ENCODE measurements at places on chromosomes 3 and 15.

GRCh38 chr15:59020322-59020721 is 32.9 kb downstream of the RNF111 start:
- no peak for DNase-seq

DNA sequence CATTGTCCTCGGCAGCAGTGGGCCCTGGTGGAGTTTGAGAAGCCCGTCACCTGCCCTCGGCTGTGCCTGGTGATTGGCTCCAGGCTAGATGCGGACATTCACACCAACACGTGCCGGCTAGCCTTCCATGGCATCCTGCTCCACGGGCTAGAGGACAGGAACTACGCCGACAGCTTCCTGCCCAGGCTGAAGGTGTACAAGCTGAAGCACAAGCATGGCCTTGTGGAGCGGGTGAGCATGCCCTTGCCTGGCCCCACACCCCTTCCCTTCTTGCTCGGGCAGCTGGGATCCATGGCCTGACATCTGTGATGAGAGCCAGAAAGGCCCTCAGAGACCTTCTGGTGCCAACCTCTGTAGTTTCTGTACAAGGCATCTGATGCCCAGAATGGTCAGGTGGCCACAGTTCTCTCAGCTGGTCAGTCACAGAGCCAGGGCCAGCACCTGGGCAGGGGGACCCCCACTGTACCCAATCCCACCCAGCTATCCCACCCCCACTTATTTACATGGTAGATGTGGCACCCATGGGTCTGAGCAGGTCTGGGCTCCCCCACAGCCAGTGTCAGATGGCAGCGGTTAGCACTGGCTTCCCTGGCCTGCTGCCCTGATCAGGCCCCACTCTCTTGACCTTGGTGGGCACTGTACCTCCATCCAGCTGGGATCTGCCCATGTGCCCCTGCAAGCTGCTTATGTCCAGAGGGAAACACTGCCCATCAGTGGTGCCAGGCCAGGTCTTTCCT is 124.9 kb downstream of the DNAJB8 start:
- no peak for DNase-seq

- DNase-seq: peak; percentile 29
Observed at GRCh38 chr3:126132751-126133511, 47.5 kb downstream of the ALDH1L1 start.

DNA sequence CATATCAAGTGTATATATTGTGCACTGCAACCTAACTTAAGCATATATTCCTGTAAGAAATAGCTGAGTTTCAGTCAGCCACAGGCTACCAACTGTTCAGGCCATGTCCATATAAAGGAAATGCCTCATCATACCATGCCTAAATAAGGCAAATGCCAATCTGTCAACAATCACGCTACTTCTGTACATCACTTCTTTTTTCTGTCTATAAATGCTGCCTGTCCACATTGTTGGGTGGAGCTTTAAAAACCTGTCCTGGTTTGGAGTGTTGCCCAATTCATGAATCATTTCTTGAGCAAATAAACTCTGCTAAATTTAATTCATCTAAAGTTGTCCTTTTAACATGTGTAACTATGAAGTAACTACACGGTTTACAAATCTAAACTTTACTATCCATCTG is 1091.9 kb downstream of the NSUN3 start:
- DNase-seq: peak; percentile 10

- DNase-seq: peak; percentile 89
Observed at GRCh38 chr15:51380999-51381806, 39.7 kb downstream of the GLDN start.

DNA sequence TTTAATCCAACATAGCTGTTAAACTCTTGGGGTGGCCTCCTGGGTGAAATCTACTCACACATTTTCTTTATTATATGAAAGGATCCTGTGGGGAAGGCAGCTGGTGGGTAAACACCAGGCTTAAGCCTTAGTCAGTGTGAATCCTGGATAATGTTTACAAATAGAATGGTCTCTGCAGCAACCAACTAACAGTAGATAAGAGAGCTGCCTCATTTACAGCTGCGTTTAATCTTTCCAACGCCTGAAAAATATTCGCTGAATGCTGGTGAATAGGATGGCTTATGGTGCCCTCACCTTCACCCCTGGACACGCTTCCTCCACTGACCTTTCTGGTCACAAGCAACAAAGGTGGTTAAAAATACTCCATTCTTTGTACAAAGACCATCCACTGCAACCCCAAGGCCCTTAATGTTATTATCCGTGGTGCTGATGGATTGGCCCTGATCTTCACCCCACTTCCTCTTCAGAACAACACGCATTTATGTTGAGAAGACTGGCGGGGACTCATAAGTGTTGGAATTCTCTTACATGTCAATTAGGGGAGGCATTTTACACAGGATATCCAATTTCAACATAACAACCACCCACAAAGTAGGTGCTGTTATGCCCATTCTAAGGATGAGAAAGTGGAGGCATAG is 120.0 kb upstream of the FRMD4B start:
- peak; percentile 31 for DNase-seq

DNA sequence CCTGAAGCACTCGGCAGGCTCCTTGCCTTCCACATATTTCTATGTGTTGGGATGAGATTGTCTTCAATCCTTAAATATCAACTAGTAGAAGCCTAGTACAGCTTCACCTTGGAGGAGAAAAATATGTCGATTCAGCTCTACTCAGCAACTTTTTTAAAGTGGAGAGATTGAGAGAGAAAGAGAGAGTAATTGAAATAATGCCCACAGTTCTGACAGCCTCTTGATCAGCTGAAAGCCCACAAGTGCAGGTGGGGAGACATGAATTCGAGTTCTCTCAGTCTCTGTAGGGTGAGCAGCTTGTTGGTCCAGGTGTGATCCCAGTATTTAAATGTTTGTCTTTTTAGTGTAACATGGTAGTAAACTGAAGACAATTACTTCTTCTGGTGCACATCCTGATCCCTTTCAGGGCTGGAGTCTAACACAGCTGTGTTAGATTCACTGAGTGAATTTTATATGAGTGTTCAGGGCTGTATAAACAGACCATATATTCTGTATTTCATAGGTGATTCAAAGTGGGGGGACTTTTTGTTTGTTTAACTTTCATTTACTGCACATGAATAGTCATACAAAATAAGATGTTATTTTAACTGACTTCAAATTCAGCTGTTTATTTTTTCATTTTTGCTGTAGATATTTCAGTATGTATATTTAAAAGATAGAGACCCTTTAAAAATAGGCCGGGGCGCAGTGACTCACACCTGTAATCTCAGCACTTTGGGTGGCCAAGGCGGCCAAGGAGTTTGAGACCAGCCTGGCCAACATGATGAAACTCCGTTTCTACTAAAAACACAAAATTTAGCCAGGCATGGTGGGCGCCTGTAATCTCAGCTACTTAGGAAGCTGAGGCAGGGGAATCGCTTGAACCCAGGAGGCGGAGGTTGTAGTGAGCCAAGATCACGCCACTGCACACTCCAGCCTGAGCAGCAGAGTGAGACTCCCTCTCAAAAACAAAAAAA is 64.0 kb downstream of the ST6GAL1 start:
- no peak for DNase-seq

DNA sequence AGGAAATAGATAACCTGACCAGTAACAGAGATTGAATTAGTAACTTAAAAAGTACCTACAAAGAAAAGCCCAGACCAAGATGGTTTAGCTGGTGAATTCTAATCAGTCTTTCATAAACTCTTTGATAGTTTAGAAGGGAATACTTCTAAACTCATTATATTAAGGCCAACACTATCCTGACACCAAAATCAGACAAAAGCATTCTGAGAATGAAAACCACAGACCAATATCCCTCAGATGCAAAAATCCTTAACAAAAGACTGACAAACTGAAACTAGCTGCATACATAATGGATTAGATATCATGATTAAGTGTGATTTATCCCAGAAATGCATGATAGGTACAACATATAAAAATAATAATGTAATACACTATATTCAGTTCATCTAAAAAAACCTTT is 115.6 kb downstream of the RFX7 start:
- DNase-seq: no peak

- no peak for DNase-seq
Observed at GRCh38 chr15:78880813-78881212, 8.1 kb downstream of the MORF4L1 start.

DNA sequence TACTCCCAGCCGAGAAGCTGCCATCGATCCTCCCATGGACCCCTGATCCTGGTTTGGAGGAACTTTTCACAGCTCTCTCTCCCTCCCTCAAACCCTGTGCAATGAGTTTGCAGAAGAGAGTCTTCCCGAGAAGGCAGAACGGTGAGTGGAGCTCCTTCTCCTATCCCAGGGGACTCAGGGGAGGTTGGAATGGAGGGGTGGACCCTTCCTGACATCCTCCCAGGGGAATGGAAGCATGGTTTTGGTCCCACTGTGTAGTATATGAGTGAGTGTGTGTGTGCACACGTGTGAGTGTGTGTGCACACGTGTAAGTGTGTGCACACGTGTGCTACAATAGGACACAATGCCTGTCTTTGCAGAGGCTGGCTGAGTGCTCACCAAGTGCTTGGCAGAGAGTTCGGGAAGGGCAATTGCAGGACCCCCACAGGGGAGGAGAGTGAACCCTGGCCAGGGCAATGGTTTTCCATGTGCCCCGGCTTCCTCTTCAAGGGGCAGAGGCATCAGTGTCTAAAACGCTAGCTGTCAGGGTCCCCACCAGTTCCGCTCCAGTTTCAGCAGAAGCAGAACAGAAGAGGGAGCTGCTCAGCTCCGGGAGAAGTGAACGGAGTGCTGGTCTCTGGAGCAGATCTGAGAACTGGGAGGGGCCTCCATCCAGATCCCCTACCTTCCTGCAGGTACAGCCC is 13.8 kb upstream of the IL16 start:
- DNase-seq: no peak

GRCh38 chr15:89400116-89400781 is 65.6 kb upstream of the POLG start:
- no peak for DNase-seq

GRCh38 chr3:133152056-133152455 is 113.9 kb downstream of the TMEM108 start:
- DNase-seq: no peak

- no peak for DNase-seq
Observed at GRCh38 chr15:42172475-42172874, 16.0 kb upstream of the PLA2G4F start.

DNA sequence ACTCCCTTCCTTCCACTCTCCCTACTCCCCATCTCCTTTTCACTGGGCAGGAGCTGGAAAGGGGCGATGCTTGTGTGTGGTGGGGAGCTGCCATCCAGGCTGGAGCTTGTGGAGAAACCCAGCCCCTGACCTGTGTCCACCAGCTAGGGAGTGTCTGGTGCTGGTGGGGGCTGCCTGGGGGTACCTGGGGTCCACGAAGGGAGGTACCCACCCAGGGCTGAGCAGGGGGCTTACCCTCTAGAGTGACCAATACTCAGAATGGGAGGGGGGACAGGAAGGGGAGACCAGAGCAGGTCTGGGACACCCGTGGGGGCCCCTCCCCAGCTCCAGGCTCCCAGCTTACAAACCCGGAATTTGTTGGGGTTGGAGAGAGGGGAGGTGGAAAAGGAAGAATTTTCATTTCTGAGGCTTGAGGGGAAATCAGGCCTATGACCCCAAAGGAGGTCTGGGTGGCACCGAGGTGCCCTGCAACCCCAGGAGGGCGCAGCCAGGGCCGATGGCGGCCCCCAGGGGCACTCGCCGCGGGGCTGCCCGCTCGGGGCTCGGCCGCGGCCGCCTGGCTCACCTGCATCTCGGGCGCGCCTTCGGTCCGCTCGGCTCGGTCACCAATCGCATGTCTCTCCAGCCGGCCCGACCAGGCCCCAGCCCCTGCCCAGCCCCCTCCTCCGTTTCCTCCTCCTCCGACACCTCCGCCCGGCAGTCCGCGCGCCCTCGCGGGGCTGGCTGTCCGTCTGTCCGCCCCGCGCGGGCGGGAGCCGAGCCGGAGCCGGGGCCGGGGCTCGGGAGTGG is 773 bp downstream of the LINGO1 start:
- DNase-seq: no peak

GRCh38 chr15:66909381-66909890 is 156.0 kb upstream of the SMAD3 start:
- no peak for DNase-seq

DNA sequence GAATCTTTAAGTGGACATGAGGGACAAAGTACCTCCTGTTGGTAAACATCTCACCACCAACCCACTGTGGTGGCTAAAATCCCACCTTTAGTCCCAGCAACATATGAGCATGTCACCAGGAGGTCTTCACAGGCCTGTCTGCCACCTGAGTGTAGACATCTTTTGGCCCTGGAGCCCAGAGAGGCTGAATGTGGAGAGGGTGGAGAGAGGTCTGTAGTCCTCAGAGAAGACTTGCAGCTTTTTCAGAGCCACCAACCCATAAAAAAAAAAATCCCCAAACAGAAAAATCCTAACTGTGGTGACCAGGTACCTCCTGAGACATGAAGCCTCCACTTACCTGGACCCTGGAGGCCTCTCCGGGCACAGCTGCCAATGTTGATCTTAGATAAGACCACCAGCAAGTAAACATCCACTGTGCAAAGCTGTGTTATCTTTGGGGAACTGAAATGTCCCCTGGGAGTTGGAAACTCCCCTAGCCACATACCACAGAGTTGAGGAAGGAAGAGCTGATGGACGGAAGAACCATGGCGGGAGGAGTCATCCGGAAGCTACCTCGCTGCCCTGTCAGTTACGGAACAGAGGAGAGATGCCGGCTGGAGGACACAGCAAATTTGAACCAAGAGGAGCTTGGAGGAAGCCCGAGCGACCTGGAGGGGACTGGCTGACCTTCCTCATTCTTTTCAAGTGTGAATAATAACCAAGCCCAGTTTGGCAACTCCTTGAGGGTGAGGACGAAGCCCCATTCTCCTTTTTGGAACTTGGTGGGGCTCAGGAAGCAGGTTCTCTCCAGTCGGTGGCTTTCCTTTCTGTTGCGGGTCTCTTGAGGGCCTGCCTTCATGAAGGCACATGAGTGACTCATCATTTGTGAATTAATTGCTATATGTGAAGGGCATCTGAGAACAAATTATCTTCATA is at the start of gene GHRL:
Gene GHRL (minus strand): TSS at position 443 of the 915 bp plus-strand sequence. CDS start 2,767 bp downstream, outside the sequence.
- DNase-seq: peak; percentile 29

DNA sequence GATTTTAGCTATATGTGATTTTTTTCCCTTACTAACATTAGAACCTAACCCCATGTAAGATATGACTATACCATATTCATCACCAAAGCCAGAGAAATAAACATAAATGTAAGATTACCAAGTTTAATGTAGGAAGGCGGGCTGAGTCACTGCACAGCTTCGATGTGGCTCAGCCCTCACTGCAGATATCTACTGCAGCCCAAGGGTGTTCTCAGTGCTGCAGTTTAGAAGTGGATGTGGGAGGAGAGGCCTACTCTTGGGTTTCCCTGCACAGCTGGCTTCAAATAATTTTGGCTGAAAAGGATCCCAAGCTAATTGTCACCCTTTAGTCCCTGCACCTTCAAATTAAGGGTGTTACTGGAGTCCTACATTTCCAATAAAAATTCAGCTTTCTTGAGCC is 9.3 kb downstream of the ARPP19 start:
- peak; percentile 38 for DNase-seq

GRCh38 chr15:60395276-60396011 is 2.3 kb downstream of the ANXA2 start:
- DNase-seq: no peak

- DNase-seq: no peak
Observed at GRCh38 chr3:58010562-58010961, 2.3 kb downstream of the FLNB start.

DNA sequence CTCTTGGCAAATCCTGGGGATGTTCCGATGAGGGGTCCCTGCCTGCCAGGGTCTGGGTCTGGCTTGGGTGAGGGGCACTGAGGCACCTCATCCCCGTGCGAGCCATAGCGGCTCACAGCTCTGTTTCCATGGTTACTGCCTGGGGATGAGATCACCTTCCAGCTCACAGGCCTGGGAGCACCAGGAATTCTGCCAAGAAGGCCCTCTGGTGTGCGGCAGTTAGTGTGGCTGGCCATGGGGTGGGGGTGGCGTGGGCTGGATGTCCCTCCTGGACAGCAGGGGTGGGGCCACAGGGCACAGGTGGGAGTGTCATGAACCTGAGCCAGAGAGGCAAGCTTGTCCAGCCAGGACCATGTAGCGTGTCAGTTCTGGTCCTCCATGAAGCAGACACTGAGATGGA is 22.1 kb upstream of the PRR23E start:
- peak; percentile 24 for DNase-seq

All from fibroblast of pulmonary artery (primary cell).